ENCODE measurements at places on chromosomes 1 and 21.

GRCh38 chr21:38077569-38077968 is 161.3 kb upstream of the KCNJ6 start:
- DNase-seq: no peak

DNA sequence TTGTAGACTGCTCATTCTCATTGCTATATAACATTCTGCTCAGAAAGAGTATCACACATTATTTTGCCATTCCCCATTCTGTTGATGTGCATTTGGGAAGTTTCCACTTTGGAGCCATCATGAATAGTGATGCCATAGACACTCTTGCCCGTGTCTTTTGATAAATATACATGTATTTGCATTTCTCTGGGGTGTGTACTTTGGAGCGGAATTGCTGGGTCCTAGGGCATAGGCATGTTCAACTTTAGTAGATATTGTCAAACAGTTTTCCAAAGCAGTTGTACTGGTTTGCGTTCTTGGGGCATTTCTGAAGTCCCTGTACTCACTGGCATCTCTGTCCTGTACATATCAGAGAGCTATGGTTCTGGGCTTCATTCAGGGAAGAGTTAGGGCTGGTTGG is 52.1 kb downstream of the PIK3CD start:
- no peak for DNase-seq

- DNase-seq: no peak
Observed at GRCh38 chr1:221795380-221795779, 53.5 kb upstream of the DUSP10 start.

DNA sequence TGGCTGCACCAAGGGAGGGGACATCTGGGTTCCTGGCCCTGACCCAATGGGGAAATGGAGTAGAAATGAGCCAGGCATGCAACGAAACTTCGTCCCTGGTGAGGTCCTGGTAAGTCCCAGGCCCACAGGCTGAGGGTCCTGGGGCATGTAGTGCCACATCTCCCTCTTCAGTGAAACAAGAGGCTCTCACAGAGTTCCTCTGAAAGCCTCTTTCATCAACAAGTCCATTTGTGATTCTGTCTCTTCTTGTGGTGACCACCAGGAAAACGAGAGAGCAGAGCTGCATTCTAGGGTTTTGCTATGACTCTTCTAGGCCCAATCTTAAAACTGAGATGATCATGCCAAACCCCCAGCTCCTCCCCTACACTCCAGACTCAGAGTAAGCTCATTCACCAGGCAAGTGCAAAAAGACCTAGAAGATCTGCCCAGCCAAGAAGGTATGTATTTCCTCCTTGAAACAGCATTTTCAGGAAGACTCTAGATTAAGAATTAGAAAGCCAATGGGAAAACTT is 24.3 kb upstream of the RNF220 start:
- no peak for DNase-seq

DNA sequence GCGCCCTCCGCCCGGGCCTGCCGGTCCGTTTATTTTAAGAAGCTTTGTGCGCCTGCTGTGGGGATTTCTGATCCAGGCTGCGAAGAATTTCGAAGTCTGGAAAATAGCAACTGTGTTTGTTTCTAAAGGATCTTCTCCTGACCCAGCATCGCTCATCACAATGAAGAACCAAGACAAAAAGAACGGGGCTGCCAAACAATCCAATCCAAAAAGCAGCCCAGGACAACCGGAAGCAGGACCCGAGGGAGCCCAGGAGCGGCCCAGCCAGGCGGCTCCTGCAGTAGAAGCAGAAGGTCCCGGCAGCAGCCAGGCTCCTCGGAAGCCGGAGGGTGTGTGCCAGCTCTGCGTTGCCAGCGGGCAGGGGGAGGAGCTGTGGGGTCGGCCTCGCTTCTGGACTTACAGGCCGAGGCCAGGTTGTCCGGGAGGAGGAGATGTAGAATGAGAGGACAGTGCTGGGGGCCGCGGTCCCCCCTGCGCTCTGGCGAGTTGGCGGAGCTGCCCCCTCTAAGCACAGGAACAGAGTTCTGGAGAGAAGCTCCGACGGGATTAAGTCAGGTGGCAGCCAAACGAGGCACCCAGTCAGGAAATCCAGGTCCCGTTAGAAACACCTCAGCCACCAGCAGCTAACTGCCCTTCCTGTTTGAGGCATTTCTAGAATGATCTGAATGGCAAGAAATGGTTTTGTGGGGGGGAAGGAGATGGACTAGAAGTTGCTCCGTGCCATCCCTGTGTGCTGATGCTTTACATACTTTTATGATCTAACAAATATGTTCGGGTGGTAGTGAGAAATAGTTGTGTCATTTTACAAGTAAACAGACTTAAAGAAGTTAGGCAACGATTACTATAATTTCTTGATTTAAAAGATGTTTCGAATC is 948 bp downstream of the TXLNA start:
- no peak for DNase-seq

DNA sequence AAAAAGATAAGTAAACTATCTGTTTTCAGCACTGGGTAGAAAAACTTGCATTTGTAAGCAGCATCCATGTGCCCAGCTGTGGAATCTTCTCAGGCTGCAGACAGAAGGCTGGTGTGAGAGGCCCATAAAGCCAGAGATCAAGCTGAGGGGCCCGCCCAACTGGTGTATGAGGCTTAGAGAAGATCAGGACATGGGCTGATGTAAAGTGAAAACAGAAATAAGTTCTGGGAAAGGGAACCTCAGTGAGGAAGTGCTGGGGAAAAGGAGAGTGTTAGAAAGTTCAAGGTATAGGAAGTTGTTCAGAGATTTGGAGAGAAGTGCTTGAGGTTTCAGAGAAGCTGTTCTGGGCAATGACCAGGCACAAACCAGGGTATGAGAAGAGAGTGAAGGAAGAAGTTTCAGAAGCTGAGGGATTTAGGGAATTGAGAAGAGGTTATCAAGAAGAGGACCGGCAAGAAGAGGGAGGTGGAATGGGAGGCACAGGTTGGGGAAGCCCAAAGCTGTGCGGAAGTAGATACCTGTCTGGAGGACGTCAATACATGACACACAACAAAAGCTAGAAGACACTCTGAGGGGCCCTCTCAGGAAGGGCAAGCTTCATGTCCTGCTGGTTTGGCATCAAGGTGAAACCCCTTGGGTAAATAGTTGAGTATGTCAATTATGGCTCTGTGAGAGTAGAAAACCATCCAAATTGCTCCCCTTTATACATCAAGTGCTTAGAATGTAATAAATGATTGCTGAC is 2.7 kb upstream of the CD5L start:
- DNase-seq: no peak

DNA sequence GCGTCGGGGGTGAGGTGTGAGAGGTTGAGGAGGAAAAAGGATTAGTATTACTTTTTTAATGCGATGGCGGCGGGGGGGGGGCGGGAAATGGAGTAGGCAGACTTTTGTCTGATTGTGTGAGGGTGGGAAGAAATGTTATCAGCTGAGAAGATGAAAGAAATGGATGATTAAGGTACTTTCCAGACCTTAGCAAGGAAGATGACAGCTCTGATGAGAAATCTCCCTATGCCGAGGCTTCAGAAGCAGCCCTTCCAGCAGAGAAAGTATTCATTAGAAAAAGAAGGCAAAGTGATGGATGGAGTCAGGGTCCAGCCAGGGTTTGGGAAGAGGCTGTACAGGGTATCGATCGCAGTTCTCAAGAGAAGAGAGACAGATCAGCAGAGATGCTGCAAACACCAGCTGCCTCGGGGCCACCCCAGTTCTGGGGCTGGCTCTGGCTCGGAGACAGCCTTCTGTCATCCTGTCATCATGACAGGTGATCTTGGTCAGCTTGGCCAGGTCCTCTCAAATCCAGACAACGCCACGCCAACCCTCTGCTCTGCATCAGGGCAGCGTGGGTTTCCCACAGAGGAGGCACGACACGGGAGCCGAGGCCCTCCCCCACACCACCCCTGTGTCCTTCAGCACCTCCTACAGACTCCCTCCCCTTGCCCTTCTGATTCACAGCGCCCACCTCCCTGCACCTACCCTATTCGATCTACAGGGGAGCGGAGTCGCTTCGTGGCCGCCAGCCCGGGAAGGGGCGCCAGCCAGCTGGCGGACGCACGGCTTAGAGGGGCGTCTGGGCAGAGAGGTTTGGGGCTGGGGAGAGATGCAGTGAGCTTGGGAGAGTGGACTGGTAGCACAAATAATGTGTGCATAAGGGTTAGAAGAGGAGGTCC is 674 bp upstream of the ATXN7L2 start:
- no peak for DNase-seq

DNA sequence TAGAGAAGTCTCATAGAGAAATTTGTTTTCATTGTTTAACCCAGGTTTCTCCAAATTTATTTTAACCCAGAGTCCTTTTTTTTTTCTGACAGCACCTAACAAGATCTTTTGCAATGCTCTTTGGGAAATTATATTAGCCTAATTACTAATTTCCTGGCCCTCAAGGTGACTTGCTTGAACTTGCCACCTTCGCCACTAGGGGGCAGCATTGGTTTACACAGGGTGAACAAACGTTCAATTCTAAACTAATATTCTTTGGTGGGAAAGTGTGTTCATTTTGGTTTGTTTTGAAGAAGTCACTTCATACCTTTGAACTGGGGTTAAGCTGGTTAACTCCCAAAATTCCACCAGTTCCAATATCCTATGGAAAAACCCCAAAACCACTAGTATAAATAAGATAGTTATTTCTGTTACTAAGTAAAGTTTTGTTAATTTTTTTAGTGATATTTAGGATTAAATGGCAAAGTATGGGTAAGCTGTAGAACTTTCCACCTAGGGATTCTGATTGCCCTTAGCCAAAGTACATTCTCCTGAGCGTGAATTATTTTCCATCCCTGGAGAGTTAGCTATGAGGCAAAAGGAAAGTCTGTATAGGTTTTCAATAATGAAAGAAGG is 13.0 kb downstream of the CCDC190 start:
- DNase-seq: no peak

GRCh38 chr1:162298266-162298665 is 78.4 kb downstream of the SPATA46 start:
- DNase-seq: no peak

- DNase-seq: peak; percentile 79
Observed at GRCh38 chr1:41241749-41242341, at the start of gene SCMH1. SCMH1 (minus strand) TSS chr1:41242306; CDS start chr1:41186133, 56,173 bp downstream.

Measured in H1 (cell line).